Esophagus mucosa (tissue), 1 donor: ENCODE measurements at places on chromosomes 7 and 10. TPM values are rescaled to one million over a fixed set of nuclear protein-coding genes. Genes with fewer than 3 reads are reported as not detected.

Gene FANK1
- total RNA-seq, result 3.2 TPM

Gene CHST15
- total RNA-seq, result 6.1 TPM

Gene CACNA2D1
- 2.2 TPM for total RNA-seq

Gene FAM24A
- total RNA-seq, result not detected

Gene NEUROG3
- not detected for total RNA-seq

Gene MRC1
- total RNA-seq, result 1.2 TPM

Gene SFTPA1
- 0.32 TPM for total RNA-seq

Gene DRGX
- not detected for total RNA-seq

Gene CALHM3
- total RNA-seq, result not detected

Gene ANKRD30A
- total RNA-seq, result not detected

Gene ACTL6B
- total RNA-seq, result not detected

Gene TRPV6
- 0.68 TPM for total RNA-seq

Gene NRAP
- 0.12 TPM for total RNA-seq

Gene FAM20C
- 12.6 TPM for total RNA-seq

Gene FRAT1
- 1.6 TPM for total RNA-seq

Gene FGL2
- 1.6 TPM for total RNA-seq
